Stimulated activated CD4-positive, alpha-beta T cell treated with anti-CD3 and anti-CD28 coated beads, TNF-alpha, amount 100 ng/mL, for 24 hours (primary cell): ENCODE measurements at places on chromosomes 12 and 14.

- no peak for DNase-seq
Measured at GRCh38 chr14:76647697-76648298, 113.5 kb upstream of the VASH1 start.

- no peak for DNase-seq
Measured at GRCh38 chr12:4214877-4215228, 58.7 kb upstream of the CCND2 start.

- no peak for DNase-seq
Measured at GRCh38 chr12:130698106-130698505, 18.0 kb downstream of the RIMBP2 start.

DNA sequence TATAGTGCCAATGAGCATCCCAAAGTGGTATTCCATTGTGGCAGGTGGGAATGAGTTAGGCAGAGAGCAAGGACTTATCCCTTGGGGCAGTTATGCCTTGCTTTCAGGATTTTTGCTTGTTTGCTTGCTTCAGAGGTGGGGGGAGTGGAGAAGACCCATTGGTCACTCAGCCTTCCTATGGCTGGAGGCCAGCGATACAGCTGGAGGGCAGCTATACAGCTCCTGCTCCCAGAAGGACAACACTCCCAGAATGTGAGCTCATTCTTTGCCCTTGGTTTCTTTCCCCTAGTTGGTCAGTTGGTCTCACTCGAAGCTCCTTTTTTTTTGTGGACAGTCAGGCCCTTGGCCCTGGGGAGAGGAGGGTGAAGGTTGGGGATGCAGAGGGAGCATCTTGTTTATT, 14.5 kb downstream of the KRT83 start:
- DNase-seq: no peak

- no peak for DNase-seq
Measured at GRCh38 chr12:126337556-126338441, 1272.6 kb downstream of the AACS start.

GRCh38 chr12:12398026-12398859, 41.4 kb downstream of the BORCS5 start:
- DNase-seq: no peak

- peak; percentile 43 for DNase-seq
Measured at GRCh38 chr12:96241846-96242256, 47.7 kb downstream of the ELK3 start.

DNA sequence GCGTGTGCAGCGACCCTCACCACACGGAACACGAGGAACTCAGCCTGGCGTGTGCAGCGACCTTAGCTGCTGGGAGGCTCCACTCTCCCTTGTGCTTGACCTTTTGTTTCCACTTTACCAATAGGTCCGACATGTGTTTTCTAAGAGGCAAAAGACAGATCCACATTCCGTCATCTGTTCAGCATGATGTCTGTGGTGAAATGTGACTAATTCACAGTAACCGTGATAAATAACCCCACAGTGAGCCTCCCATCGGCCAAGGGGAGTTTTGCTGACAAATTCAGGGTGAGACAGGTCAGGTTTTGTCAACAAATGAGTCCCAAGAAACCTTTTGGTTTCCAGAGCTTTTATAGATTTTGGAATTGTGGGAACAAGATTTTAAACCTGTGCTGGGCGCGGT, 55.9 kb downstream of the MOK start:
- DNase-seq: no peak
